ENCODE measurements at places on chromosomes 1 and 21.

DNA sequence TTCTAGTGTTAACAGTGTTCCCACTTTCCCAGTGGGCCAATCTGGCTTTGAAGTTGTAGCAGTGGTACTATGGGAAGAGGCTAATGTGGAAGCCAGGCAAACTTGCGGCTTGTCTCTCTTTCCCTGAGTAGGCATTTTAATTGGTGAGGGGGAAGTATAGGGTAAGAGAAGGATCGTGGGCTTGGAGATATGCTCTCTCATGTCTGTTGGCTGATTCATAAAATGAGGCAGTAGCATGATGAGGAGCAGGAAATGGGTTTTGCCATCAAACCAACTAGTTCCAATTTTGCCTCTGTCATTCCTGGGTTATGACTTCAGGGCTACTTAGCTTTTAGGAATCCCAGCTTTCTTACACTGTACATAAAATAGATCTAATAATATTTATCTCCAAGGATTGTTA, 12.1 kb downstream of the C8A start:
- DNase-seq: no peak

- DNase-seq: no peak
Measured at GRCh38 chr21:14989359-14989758, 75.4 kb downstream of the NRIP1 start.

- DNase-seq: no peak
Measured at GRCh38 chr1:222923506-222923905, 108.7 kb downstream of the DISP1 start.

GRCh38 chr1:223531742-223532341, 133.7 kb downstream of the CAPN8 start:
- peak; percentile 16 for DNase-seq

DNA sequence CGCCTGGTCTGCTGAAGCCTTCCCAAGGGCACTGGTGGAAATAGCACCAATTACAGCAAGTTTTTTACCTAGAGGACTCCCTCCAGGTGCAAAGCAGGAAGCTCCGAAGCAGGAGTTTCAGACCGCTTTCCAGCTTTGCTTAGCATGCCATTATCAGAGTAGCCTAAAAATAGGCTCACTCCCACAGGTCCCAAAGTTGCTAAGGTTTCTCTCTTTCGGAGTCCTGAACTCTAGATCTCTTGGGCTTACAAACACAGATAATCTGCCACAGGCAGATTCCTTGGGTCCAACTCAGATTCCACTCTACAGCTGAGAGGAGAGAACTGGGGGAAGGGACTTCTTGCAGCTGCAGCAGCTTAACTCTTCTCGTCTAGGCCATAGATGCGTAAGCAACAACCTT, 22.5 kb downstream of the ZMYND12 start:
- DNase-seq: no peak

- no peak for DNase-seq
Measured at GRCh38 chr1:91685994-91686393, 185.3 kb downstream of the CDC7 start.

GRCh38 chr21:33754481-33754880, 112.2 kb downstream of the ITSN1 start:
- no peak for DNase-seq

DNA sequence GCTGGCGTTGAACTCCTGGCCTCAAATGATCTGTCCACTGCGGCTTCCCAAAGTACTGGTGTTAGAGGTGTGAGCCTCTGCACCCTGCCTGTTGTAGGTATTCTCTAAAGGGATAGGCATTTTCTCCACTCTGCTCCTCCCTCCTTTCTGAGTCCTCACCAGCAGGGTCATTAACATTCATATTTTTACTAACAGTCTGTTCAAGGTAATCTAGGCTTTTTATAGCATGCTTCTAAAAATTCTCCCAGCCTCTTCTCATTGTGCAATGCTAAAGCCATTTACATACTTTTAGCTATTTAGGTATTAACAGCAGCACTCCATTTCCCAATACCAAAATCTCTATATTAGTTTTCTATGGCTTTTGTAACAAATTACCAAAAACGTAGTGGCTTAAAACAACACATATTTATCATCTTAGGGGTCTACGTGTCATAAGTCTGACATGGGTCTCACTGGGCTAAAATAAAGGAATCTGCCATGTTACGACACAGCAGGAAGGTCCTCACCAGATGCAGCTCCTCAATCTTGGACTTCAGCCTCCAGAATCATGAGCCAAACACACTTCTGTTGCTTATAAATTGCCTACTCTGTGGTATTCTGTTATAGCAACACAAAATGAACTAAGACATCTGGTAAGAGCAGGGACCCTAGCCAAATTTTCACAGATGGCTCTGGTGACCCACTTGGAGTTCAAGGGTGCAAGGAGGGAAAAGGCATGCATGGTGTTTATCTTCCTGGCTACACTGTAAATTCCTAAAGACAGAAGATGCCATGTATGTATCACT, 2.9 kb upstream of the SLC2A7 start:
- DNase-seq: no peak

- DNase-seq: no peak
Measured at GRCh38 chr1:36920371-36920770, 113.9 kb downstream of the GRIK3 start.

DNA sequence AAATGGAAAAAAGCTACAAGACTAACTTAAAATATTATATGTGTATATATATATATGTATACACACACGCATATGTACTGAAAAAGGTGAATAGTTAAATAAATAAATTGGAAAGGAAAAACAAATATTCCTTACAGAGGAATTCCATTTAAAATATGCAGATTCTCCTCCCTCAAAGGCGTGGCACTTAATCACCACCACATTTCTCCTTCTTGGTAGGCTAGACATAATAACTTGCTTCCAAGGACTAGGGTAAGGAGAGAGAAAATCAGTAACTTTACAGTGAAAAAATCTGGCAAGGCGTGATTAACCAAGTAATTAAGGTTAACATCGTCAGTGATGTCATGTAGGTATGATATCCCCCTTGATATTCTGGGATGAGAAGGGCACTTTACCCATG, 84.0 kb upstream of the USP25 start:
- DNase-seq: no peak

DNA sequence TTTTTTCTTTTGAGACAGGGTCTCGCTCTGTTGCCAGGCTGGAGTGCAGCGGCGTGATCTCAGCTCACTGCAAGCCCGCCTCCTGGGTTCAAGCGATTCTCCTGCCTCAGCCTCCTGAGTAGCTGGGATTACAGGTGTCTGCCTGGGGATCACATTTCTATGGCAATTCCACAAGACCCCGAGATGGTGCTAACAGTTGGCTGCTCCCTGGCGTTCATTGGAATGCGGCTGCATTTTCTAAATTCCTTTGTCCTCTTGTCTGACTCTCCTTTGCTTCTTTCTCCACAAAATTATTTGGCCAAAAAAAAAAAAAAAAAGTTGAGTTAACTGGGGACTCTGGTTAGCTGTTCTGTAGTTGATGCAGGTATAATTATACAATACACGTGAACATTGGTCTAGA, 176.4 kb downstream of the ETS2 start:
- no peak for DNase-seq

- DNase-seq: no peak
Measured at GRCh38 chr1:214977110-214977509, 105.4 kb upstream of the KCNK2 start.

Data from T-helper 2 cell (primary cell).